ENCODE measurements at places on chromosomes 12 and 14. TPM values are rescaled to one million over a fixed set of nuclear protein-coding genes. Genes with fewer than 3 reads are reported as not detected.
A peak's percentile ranks its signal among the peaks of the same experiment; 100 is the strongest.

DNA sequence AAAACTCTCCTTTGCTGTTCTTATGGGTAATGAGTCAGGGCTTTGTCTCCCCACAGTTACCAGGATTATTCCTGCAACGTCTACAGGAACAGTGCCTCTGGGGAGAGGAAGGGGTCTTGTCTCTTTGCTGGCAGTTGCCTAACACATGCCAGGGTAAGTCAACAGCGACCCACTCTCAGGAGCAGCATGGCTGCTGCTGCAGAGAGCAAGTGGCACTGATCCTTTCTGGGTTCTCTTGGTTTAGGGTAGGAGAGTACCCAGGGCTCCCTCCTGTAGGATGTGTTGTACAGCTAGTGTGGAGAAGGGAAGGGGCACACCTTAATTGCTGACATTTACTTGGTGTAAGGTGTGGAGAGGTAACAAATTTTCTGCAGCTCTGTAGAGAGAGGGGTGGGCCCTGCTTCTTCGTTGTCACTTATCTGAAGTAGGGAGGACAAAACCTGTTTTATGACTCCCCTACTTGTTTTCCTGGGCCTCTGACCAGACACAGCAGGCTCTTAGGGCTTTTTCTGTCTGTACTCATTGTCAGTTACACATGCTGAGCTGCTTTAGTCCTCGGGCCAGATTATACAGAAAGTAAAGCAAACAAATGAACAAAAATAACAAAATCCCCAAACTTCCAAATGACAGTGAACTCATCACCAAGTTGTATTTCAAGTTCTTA lies 168.2 kb downstream of the ACSS3 start:
- H3K27ac ChIP-seq: no peak overlapping the region
- no peak overlapping the region for H3K4me3 ChIP-seq
- H3K36me3 ChIP-seq: no peaks in the 10 kb centered on the region
- no peak for DNase-seq
- H3K27me3 ChIP-seq: no peaks in the 10 kb centered on the region

GSC gene
- not detected for total RNA-seq

SLC41A2 gene
- 9.4 TPM for total RNA-seq

DNA sequence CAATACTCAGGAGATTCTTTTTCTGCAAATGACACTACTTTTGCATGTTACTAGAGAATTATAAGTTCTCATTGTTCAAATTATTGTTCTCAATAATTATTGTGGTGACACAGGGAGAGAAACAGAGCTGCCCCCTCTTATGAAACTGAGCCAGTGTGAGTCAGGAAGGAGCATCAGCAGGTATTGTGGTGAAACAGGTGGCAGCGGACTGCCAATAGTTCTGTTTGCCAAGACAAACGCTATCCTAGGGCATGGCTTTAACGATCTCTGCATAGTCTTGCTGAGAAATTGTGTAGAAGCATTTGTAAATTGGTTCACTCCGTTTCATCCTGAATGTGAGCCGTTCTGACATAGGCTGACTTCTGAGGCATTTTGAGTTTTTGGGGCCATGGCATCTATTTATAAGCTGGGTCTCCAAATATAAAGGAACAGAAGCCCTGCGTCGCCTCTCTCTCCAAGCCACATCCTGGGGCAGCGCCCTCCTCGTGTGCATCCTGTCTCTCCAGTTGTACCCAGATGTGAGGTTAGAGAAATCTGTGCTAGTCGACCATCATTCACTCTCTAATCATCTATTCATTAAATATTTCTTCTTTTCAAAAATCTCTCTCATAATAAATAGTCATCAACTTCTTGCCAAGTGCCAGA lies 15.8 kb upstream of the PPP4R4 start:
- peaks cover 23% of the 10 kb centered on the region for H3K27me3 ChIP-seq
- DNase-seq: no peak
- no peaks in the 10 kb centered on the region for H3K36me3 ChIP-seq
- no peaks in the 10 kb centered on the region for H3K4me1 ChIP-seq

- peaks cover 62% of the 10 kb centered on the region for H3K4me1 ChIP-seq
- H3K27ac ChIP-seq: peak overlapping the region; percentile 73
- peak overlapping the region; percentile 5 for H3K4me3 ChIP-seq
- H3K27me3 ChIP-seq: no peaks in the 10 kb centered on the region
- peaks cover 4% of the 10 kb centered on the region for H3K36me3 ChIP-seq
These were observed 62.0 kb downstream of the DYRK2 start for GRCh38 chr12:67710582-67710981.

DNA sequence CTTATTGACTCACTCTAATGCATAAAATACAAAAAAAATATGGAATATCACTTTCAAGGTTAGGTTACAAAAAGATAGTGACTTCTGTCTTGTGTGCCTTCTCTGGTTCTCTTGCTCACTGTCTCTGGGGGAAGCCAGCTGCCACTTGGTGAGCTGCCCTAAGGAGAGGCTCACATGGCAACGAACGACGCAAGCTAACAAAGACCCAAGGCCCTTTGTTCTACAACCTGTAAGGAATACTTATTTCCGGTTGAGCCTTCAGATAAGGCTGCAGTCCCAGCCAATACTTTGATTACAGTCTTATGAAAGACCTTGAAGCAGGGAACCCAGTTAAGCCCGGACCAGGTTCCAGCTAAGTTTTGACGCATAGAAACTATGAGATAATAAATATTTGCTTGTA lies 242.4 kb upstream of the TBX3 start:
- peaks cover 14% of the 10 kb centered on the region for H3K4me1 ChIP-seq
- H3K27me3 ChIP-seq: no peaks in the 10 kb centered on the region
- no peak overlapping the region for H3K4me3 ChIP-seq
- no peak overlapping the region for H3K27ac ChIP-seq

DNA sequence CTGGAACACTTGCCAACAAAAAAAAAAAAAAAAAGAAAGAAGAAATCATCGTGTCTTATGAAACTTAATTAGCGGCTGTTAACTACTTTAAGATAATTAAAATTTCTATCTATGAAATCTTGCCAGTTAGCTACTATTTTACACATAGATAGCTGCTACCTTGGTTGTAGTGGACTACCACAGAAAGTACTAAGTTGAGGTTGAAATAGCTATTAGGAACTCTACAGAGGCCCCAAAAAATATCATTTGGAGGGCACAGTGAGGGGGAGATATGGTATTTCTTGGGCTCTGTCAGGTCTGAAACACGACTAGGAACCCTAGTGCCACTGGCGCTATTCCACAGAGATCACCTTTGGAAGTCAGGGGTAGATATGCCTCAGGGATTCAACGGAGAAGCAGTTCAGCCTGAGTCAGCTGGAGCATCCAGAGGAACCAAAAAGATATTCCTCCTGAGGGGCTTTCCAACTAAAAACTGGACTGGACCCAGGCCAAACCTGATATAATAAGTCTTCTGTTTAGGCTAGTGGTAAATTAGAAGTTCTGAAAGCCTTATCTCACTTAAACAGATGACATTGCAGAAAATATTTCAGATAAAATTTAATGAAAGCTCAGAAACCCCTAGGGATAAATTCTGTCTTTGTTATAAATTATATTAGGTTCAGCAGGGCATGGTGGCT lies 126.1 kb downstream of the EPS8 start:
- peak overlapping the region; percentile 88 for H3K27ac ChIP-seq
- DNase-seq: no peak
- peak overlapping the region; percentile 68 for H3K4me3 ChIP-seq
- no peaks in the 10 kb centered on the region for H3K27me3 ChIP-seq
- H3K4me1 ChIP-seq: peaks cover 44% of the 10 kb centered on the region

DNA sequence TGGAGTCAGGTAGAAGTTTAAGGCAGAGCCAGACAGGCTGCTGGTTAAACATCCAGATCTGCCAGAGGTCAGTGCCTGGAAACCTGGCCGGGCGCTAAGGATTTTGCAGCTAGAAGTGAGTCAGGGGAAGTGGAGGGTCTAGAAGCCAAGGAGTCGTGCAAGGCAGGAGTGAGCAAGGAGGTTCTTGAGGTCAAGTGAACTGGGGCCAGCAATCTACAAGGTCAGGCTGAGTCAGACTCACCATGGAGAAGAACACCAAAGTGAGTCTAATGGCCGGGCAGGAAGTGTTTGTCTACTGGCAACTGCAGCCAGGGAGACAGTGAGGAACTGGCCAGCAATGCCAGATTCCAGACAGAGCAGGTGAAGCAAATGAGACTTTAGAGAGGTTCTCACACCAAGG lies 628.2 kb downstream of the ETNK1 start:
- no peaks in the 10 kb centered on the region for H3K4me1 ChIP-seq
- no peaks in the 10 kb centered on the region for H3K27me3 ChIP-seq
- no peaks in the 10 kb centered on the region for H3K36me3 ChIP-seq
- DNase-seq: no peak

- no peak for DNase-seq
- no peak overlapping the region for H3K27ac ChIP-seq
- peaks cover 38% of the 10 kb centered on the region for H3K27me3 ChIP-seq
These were observed 8.7 kb downstream of the SMIM41 start for GRCh38 chr12:52087961-52088820.

- H3K27ac ChIP-seq: no peak overlapping the region
- DNase-seq: no peak
- no peaks in the 10 kb centered on the region for H3K36me3 ChIP-seq
- H3K4me1 ChIP-seq: peaks cover 46% of the 10 kb centered on the region
- peaks cover 3% of the 10 kb centered on the region for H3K27me3 ChIP-seq
These were observed 2.3 kb upstream of the ZNF705A start for GRCh38 chr12:8154526-8154925.

SERPINA12 gene
- not detected for total RNA-seq

ANKS1B gene
- total RNA-seq: 0.39 TPM

GRCh38 chr12:42201063-42201462 lies 37.0 kb downstream of the YAF2 start:
- peaks cover 17% of the 10 kb centered on the region for H3K36me3 ChIP-seq
- peaks cover 31% of the 10 kb centered on the region for H3K4me1 ChIP-seq
- H3K27me3 ChIP-seq: no peaks in the 10 kb centered on the region
- DNase-seq: no peak
- no peak overlapping the region for H3K27ac ChIP-seq

GRCh38 chr14:32259368-32260013 lies 56.4 kb upstream of the RNU6-8 start:
- H3K4me1 ChIP-seq: peaks cover 29% of the 10 kb centered on the region
- H3K4me3 ChIP-seq: peak overlapping the region; percentile 3
- no peak overlapping the region for H3K27ac ChIP-seq
- peak; percentile 47 for DNase-seq
- no peaks in the 10 kb centered on the region for H3K27me3 ChIP-seq
- H3K36me3 ChIP-seq: peaks cover 10% of the 10 kb centered on the region

GLT8D2 gene
- total RNA-seq: 40.1 TPM

DNA sequence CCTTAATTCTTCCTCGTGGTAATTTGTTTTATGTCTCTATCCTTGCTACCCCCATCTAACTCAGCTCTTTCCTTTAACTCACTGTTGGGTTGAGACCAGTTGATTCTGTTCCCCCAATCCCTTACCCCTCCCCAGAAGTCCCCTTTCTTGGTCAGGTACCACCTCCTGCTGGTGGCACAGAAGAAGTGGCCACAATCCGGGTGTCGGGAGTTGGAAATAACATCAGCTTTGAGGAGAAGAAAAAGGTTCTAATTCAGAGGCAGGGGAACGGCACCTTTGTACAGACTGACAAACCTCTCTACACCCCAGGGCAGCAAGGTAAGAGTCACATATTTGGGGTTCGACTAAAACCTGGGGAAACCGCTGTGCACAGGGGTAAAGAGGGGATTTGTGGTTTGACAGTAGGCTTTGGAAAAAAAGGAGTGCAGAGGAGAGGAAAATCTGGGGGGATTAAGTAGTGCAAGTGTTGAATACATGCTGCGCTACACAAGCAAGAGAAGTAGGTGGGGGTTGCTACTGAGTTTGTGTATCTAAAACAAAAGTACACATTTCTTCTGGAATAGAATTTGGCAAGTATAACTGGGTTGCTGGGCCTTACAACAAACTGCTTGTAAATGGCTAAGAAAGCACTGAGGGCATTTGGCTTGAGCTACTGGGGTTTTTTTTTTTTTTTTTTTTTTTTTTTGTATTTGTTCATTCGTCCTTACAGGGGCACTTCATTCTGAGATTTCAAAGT lies 1.3 kb downstream of the A2ML1 start:
- DNase-seq: peak; percentile 11
- no peak overlapping the region for H3K27ac ChIP-seq
- no peak overlapping the region for H3K4me3 ChIP-seq
- no peaks in the 10 kb centered on the region for H3K36me3 ChIP-seq
- H3K4me1 ChIP-seq: peaks cover 1% of the 10 kb centered on the region

DNA sequence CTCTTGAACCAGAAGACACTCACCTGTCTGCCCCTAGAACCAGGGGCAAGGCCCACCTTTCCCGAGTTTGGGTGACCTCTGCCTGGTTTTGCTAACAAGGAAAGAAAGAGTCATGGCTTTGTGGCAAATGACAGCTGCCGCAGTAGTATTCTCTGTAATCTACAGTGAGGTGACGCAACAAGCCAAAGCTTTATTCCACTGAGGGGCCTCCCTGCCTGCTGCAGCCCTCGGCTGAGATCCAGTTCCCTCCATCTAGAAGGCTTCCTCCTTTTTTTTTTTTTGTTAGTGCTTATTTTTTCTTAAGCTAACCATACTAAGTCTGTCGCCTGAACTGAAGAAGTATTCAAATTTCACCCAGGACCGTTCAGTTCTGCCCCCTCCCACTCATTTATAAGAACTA lies 142.3 kb upstream of the TMCC3 start:
- no peak for DNase-seq
- no peaks in the 10 kb centered on the region for H3K4me1 ChIP-seq
- H3K36me3 ChIP-seq: no peaks in the 10 kb centered on the region
- no peak overlapping the region for H3K27ac ChIP-seq
- H3K27me3 ChIP-seq: peaks cover 16% of the 10 kb centered on the region
- H3K4me3 ChIP-seq: no peak overlapping the region

GRCh38 chr12:113267621-113268020 lies 46.4 kb downstream of the TPCN1 start:
- no peaks in the 10 kb centered on the region for H3K27me3 ChIP-seq
- H3K27ac ChIP-seq: no peak overlapping the region
- no peak overlapping the region for H3K4me3 ChIP-seq

- H3K4me3 ChIP-seq: no peak overlapping the region
- H3K27me3 ChIP-seq: no peaks in the 10 kb centered on the region
- no peaks in the 10 kb centered on the region for H3K36me3 ChIP-seq
These were observed 187.4 kb upstream of the SLC16A7 start for GRCh38 chr12:59408431-59408830.

GRCh38 chr14:21191261-21191808 lies 35.5 kb upstream of the OR5AU1 start:
- H3K27ac ChIP-seq: no peak overlapping the region
- peaks cover 11% of the 10 kb centered on the region for H3K27me3 ChIP-seq
- DNase-seq: no peak
- H3K36me3 ChIP-seq: no peaks in the 10 kb centered on the region
- peak overlapping the region; percentile 64 for H3K4me3 ChIP-seq

OTX2 gene
- not detected for total RNA-seq

DNA sequence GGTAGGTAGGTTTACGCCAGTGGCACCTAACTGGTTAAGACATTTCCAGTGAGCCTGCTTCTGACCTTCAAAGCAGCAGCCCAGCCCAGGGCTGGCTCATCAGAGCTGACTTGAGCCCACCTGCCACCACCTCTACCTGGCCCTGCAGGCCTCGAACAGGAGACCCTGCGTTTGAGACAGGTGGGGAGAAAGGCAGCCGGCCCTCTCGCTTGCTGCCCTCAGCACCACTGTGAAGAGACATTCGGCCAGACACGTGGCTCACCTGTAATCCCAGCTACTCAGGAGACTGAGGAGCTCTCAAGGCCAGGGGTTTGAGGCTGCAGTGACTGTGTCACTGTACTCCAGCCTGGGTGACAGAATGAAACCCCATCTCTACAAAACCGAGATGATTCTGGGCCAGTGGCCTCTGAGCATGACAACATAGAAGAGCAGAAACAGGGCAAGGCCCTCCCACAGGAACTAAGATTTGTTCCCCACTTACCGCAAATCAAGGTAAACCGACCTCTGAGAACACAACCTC lies 74.2 kb downstream of the TESC start:
- peaks cover 8% of the 10 kb centered on the region for H3K4me1 ChIP-seq
- no peak for DNase-seq
- peaks cover 18% of the 10 kb centered on the region for H3K36me3 ChIP-seq
- H3K27ac ChIP-seq: no peak overlapping the region
- H3K27me3 ChIP-seq: peaks cover 5% of the 10 kb centered on the region
- no peak overlapping the region for H3K4me3 ChIP-seq

IFNG-AS1 gene
- total RNA-seq: not detected

- no peaks in the 10 kb centered on the region for H3K36me3 ChIP-seq
- peak overlapping the region; percentile 73 for H3K4me3 ChIP-seq
- H3K4me1 ChIP-seq: peaks cover 31% of the 10 kb centered on the region
These were observed 297.9 kb upstream of the AMIGO2 start for GRCh38 chr12:47377414-47378221.

All from HFFc6 (cell line).